Stimulated activated CD4-positive, alpha-beta T cell treated with anti-CD3 and anti-CD28 coated beads, TNF-alpha, amount 100 ng/mL, for 4 hours (primary cell): ENCODE measurements at places on chromosomes 4 and X.

- peak; percentile 26 for DNase-seq
Measured at GRCh38 chrX:153460826-153461225, 9.6 kb downstream of the HAUS7 start.

- no peak for DNase-seq
Measured at GRCh38 chr4:170476351-170476750, 386.6 kb upstream of the AADAT start.

- no peak for DNase-seq
Measured at GRCh38 chrX:41984628-41985027, 61.3 kb upstream of the CASK start.

DNA sequence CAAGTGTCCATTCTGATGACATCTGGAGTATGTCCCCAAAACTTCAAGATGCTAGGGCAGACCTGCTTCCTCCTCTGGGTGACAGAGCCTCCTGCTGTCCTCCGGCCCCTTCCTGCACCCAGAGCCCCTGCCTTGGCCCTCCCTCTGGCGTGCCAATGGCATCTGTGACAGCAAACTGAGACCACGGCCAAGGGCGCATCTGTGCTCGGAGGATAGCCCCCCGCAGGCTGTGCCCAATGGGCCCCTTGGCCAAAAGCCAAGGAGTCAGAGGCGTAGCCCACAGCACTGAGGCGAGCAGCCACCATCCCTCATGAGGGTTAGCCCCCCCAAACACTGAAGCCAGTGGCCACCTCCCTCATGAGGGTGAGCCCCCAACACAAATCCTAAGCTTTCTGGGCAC is 7.9 kb downstream of the LRPAP1 start:
- no peak for DNase-seq

DNA sequence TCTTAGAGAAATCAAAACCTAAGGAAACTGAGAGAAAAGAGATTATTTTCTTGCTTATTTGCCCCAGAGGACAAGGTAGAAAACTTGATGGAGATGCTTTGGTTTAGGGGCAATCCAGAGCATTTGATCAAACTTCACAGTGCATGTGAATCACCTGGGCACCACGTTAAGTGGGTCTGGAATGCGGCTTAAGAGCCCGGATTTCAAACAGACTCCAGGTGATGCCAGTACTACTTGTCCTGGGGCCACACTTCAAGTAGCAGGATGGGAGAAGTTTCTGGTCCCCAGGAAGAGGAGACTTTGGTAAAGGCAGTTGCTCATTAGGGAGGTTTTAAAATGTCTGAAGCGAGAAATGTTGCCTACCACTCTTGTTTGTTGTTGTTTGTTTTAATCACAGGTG is 51.8 kb downstream of the PHOX2B start:
- DNase-seq = no peak

DNA sequence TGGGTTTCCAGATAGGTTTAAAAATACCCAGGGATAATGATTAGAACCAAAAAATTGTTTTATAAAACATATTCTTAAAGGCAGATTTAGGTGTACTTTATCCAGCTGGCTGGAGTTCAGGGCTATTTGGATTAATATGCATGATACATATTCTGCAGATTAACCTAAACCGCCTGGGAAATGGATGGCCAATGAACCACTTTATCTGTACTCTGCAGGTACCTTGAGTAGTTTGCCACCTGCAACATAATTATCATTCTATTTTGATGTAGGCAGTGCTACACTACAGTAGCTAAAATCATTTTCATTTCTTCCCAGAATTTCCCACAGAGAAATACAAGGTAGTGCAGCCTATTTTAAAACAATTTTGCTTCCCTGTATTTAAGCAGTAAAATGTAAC is 683.2 kb upstream of the GNPDA2 start:
- DNase-seq = no peak

DNA sequence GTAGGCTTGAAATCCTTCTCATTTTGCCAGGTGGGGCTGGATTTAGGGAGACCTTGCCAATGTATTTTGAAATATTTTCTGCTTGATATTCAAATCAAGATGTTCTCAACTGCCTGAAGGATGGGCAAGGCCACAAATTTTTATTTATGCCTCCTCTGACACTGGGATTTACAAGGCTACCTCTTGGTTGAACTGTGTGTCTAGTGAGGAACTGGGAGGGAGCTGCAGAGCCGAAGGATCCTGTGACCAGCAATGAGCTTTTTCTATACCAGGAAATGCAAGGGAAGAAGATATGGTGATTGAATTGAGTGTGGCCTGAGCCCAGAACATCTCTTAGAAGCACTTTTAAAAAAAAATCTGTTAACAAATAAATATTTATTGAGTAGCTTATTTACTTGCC is 14.9 kb downstream of the VSIG1 start:
- no peak for DNase-seq

DNA sequence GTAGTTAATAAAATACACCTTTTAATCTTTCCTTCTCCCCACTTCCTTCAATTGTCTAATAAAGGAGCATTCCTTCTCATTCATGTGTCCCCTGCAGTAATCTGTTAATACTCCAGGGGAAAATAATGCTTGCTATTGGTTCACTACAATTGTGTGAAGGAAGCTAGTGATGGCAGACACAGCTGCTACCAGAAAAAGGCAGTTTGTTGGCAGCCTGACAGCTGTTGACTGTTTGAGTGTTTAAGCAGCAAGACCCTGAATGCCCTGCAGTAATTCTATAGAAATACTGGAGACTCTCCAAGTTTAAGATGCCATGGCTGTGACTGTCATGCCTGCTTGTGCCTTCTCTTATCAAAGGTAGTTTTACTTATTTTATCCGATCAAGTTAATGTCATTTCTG is 359.5 kb downstream of the C4orf33 start:
- DNase-seq = no peak

- no peak for DNase-seq
Measured at GRCh38 chr4:122393276-122393675, 14.5 kb downstream of the ADAD1 start.

DNA sequence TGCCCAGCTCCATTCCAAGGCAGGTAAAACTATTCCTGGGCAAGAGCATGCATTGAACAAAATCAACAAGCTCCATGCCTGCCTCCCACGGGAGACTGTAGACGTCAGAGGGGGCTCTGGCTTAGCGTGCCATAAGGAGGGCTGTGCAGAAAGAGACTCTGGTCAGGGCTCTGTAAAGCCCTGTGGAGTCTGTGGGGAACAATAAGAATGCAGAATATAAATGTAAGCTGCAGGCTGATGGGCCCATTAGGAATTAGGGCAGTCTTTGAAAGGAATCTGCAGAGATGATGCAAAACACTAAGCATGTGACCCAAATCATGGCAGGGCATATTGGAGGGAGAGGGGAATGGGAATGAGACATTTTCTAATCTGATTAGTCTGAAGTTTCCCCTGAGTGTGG is 170.3 kb downstream of the EFHC2 start:
- DNase-seq = no peak

- DNase-seq = no peak
Measured at GRCh38 chr4:80004319-80004718, 68.7 kb downstream of the ANTXR2 start.

- DNase-seq = no peak
Measured at GRCh38 chr4:186861317-186861716, 137.7 kb upstream of the FAT1 start.

DNA sequence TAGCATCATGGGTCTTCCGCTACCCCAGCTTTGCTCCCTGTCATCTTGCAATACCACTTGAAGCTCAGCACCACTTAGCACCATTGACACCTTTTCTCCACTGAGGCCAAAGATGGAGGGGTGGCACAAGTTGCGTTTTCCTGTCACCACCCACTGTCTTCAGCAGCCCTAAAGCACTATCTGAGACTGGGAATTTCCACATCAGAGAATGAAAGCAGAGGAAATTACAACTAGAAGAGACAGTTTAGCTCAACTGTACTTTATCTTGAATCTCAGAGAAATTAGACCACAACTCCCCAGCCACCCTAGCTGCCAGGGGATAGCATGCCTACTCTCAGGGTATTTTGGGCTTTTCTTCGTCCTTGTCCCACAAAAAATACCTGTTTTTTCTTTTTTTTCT is 111.0 kb downstream of the DDIT4L start:
- no peak for DNase-seq

DNA sequence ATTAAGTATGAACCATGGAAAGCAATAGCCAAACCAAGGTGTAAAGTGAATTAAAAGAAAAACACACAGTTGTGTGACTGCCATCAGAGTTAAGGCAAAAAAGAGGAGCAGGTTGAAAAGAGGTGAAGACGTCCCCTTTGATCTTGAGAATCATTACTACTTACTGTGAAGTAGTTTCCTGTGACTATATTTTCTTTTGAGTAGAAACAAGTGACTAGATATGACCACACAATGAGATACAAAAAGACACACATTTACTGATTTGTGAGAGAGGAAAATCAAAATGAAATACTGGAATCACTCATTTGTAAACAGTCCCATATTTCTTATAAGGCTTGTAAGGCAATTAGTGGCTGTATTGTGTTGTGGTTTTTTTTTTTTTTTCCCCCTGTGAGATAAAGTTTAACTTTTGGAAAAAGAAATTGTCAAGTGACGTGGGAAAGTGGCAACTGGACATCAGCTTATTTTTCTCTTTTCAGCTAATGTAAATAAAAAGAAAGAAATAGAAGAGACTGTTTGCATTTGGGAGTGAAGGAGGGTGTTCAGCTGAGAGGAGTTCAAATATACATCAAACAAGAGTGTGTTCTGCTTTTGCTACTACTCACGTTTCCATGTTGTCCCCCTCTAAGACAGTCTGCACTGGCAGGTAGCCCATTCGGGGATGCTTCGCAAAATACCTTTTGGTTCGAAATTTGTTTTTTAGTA is 106.4 kb upstream of the FTHL17 start:
- no peak for DNase-seq

DNA sequence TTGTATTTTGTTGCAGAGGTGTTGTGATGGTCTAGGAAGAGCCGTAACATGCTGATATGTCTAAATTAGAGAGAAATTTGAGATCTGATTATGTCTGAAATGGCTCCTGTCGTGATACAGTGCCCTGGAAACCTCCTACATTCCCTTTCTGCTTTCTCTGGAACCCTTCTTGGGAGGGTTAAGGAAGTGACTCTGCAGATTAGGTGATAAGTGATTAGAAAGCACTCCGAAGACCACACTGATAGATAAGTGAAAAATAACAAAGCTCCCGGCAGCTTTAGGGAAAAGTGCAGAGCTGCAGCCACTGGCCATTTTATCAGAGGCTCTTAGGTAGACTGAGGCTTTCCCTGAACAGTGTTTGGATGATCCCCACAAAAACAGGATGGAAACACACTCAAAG is 110.6 kb downstream of the MGST2 start:
- no peak for DNase-seq

GRCh38 chr4:3484057-3484973 is 21.2 kb downstream of the DOK7 start:
- no peak for DNase-seq
